ENCODE measurements at places on chromosomes 6 and 20.

- DNase-seq = no peak
Observed at GRCh38 chr20:41649489-41649888, 31.3 kb upstream of the CHD6 start.

DNA sequence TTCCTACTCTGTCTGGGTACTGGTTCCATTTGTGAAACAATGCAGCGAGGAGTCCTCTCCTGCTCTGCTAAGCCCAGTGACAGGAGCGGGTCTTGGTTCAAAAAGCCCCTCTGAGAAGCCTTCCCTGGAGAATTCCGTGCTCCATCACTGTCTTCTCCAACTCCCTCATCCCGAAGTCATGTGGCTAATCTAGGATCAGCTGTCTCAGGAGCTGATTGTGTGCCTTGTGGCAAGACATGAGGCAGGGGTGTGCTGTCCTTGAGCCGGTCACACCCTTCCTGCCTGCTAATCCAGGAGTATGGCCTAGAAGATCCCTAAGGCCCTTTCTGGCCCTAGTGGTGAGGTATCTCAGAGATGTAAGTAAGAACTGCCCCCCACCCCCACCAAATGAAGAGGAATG, 72.0 kb downstream of the EFCAB8 start:
- no peak for DNase-seq

GRCh38 chr6:85923013-85923430, 280.3 kb upstream of the SYNCRIP start:
- DNase-seq = no peak

DNA sequence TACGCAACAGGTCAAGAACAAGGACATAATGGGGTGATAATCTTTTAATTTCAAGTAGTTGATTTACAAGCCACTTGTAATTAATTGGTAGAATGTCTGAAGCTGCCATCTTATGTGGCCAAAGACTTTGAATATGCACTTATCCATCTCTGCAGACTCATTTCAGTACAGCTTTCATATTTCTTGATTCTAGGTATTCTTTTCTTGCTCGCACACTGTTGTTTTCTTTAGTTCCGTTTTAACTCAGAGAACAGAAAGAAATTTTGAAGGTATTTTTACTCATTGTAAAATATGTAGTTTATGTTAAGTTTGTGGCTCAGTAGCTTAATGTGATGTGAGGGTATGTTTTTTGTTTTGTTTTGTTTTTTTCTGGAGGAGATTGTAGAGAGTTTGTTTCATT, 73.9 kb downstream of the UBR2 start:
- DNase-seq = no peak

DNA sequence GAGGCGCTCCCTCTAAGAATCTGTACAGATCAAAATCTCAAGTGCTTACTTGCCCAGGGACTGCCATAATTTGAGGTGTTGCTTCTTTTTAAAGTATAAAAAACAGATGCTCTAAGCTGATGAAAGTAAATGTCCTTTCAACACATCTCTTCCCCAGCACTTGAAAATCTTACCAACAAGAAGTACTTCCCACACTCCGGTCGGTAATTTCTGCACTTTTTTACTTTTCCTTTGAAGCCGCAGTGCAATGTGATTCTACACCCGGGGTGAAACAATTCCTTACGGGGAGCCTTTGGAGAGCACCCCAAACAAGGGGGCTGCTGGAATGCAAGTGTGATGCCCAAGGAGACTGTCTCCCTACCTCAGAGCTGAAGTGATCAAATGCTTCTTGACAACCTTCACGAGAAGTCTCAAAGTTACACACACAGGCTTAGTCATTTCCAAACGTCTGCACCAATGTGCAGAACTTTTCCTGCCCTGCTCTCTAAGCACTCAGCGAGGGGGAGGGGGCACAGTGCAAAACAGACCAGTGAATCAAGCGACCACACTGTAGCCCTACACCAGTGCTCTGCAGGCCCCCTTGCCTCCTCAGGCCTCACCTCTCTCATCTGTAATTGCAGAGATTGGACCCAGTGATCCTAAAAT, 56.7 kb downstream of the ATXN1 start:
- DNase-seq = no peak

All from right forelimb (tissue), 1 donor.